ENCODE measurements at places on chromosomes 5 and 9.
A peak's percentile ranks its signal among the peaks of the same experiment; 100 is the strongest.

DNA sequence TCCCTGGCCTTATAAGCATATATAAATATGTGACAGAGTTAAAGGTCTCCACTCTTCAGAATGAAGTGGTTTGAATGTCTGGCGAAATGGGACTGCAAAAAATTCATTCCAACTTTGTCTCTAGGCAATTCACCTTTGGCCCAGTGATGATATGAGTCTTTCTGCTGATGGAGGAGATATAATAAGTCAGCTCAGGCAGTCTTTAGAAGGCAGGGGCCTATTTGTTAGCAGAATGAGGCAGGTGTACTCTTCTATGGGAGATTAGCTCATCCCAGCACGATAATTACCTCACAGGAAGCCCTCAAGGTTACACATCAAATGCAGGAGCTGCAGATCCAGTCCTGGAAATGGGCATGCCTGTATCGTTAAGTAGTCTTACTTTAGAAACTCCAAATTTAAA is 300.5 kb downstream of the NR2F1-AS1 start:
- no peak for DNase-seq

GRCh38 chr5:151642472-151643140 is 44.1 kb downstream of the SPARC start:
- no peak for DNase-seq

- no peak for DNase-seq
Measured at GRCh38 chr5:1975898-1976765, 93.4 kb upstream of the IRX4 start.

- DNase-seq: no peak
Measured at GRCh38 chr5:110161162-110161561, 471.4 kb downstream of the MAN2A1 start.

- DNase-seq: no peak
Measured at GRCh38 chr5:124825983-124826337, 79.5 kb upstream of the ZNF608 start.

- no peak for DNase-seq
Measured at GRCh38 chr5:154206311-154206710, 15.8 kb downstream of the GALNT10 start.

DNA sequence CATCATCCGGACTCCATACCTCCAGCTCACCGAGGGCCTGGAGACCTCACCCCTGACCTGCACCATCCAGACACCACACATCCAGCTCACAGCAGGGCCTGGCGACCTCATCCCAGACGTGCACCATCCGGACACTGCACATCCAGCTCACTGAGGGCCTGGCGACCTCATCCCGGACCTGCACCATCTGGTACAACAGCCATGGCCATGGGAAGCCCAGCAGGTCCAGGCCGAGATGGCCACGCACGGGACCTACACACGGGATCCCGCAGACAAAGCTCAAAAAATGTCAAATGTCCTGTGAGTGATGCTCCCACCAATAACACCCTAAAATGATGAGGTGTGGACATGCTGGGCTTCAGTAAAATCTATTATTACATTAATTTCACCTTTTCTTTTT is 9.7 kb downstream of the TERT start:
- no peak for DNase-seq

GRCh38 chr9:137816531-137817235 is 60.9 kb upstream of the CACNA1B start:
- no peak for DNase-seq

DNA sequence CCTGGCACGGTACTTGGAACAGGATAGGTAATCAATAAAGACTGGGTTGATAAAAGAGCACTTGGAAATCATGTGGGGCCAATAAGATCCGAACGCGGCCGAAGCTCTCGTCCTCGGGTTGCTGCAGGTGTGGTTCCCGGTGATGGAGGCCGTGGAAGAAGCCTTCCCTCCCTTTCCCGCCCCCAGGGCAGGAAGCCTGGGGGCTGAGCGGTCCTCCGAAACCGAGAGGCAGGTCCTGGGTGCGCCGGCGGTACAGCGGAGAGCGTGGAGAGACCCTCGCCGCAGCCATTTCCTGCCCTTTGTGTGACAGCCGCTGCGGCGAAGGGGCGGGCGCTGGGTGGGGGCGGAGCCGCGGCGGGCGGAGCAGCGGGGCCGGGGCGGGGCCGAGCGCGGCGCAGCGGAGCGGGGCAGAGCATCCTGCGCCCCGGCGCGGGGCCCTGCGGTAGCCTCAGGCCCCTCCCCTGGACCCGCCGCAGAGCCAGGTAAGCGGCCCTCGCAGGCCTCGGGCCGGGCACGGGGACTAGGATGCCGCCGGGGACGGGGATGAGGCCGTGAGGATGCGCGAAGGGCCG is at the start of gene CYFIP2:
Gene CYFIP2, plus strand, starts transcription at position 410 of the 572 bp plus-strand sequence. CDS start 19,239 bp downstream, outside the sequence.
- peak; percentile 55 for DNase-seq

DNA sequence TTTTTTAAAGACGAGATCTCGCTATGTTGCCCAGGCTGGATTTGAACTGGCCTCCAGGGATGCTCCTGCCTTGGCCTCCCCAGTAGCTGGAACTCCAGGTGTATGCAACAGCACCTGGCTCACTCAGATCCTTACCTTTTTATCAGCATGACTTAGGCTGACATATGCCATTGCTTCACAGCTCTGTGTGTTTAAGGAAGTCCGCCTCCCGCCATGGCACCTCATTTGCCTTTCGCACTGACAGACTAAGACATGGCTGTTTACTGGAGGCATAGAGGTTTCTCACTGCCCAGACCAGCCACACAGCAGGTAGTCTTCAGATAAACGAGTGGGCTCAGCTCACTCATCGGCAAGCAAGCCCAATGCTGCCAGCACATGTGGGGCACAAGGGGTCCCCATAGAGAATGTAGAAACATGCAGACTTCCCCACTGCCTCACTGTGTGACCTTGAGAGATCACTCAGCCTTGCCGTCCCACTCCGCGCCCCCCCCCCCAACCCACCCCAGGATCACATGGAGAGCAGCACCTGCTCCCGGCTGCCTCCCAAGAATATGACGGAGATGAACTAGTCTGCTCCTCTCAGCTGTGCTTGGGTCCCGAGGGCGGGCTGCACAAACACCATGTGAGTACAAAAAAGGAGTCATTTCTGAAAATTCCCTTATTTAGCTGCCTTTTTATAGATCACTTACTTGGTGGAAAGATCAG is 62.8 kb downstream of the DCP2 start:
- DNase-seq: no peak

DNA sequence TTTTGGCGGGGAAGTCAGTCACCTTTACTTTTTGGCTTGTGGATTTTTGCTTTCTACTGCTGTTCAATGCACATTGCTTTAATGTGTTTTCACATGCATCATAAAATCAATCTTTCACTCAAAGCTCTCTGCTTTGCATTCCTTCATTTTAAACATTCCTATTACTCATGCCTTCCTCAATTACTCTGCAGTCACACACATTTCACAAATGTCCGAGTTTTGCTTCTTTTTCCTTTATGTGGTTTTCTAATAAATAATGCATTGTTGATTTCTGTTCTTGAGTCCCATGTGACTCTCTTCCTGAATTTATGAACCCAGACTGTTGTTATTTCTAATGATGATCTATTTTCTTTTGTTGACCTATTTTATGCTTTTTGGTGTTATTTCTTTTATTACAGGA is 82.3 kb upstream of the EPB41L4B start:
- no peak for DNase-seq

GRCh38 chr9:69186841-69187611 is 12.9 kb downstream of the TJP2 start:
- DNase-seq: no peak

- no peak for DNase-seq
Measured at GRCh38 chr5:60718166-60718892, 18.4 kb upstream of the DEPDC1B start.

DNA sequence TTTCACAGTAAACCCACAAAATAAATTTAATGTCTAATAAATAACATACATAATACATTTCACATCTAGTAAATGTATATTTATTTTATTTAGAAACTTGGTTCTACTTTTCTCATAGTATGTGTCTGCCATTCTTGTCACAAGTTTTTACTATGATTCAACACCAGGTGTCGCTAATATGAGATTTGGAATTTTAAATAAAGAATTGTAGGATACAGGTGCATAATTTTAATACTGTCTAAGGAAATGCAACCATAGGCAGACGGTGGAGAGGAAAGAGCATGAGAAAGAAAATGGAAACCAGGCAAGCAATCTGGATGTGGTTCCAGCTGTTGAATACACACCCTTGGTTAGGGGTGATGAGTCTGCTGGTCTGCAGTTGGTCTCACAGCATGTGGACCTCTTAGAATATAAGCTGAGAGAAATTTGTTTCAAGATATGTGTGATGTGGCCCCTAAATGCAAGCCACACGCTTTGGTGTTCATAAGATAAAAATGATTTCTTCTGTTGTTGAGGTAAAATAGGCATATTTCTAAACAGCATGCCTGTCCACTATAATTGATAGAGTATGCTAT is 114.7 kb upstream of the TXNDC8 start:
- DNase-seq: no peak

- no peak for DNase-seq
Measured at GRCh38 chr9:83020864-83021263, 42.1 kb downstream of the RASEF start.

DNA sequence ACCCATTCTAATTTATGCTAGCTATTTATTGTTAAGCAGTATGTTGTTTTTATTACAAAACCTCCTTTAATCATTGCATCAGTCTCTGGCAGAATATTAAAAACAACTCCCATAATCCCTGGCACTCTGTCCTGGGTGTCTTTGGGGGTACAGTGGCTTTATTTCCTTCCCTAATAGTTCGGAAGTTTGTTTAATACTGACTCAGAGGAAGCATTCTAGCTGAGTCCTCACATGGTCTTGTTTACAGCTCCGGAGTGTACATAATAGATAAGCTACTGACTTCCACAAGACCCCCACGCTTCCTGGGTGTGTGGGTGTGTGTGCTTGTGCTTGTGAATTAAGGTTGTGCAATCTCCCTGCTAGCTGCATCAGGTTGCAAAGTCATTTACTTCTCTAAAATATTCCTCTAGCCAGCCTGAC is 149.8 kb upstream of the CDKN2B start:
- DNase-seq: no peak

- no peak for DNase-seq
Measured at GRCh38 chr5:175621971-175622370, 35.9 kb upstream of the HRH2 start.

- DNase-seq: peak; percentile 33
Measured at GRCh38 chr5:88889189-88890069, 6.4 kb upstream of the MEF2C start.

DNA sequence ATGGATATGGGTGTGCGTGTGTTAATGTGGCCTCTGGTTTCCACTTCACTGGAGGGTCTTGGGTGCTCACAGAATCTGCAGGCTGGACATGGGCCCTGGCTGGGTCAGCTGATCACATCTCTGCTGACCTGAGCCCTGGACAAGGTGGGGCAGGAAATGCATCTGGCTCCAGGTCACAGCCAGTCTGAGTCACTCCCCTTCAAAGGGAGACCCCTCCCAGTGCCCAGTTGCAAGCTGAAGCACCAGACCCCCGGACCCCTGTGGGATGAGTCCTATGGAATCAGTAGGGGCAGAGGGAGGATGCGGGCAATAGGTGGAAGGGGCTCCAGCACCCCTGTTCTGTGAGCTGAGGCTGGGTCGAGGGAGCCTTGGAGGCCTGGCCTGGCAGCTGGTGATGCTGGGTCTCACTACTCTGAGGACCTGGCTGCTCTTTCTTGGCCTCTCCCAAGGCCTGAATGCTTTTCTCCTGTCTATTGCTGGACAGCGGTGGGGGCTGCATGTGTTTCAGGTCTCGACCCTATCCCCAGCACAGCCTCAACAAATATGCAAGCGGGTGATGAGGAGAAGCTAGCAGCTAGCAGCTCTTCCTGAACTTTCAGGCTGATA is 54.5 kb downstream of the PHF2 start:
- no peak for DNase-seq

DNA sequence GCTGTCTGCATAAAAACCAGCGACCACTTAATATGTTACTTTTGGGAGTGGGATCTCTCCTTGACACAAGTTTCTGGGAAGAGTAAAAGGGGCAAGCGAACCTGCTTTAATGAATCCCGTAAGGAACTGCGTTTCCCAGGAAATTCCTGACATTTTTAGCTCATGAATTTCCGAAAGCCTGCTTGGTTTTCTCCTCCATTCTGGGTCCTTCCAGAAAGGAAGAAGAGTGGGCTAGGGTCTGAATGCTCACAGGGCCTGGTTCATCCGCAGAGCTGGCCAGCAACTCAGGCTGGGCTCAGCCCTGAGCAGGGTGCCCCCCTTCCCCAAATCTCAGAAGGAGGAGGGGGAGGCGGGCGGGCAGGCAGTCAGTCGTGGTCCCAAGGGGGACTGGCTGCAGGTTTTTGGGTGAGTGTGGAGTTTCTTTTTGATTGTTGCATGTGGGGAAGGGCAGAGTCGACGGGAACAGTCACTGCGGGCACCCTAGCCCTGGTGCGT is 1.2 kb upstream of the PURA start:
- no peak for DNase-seq

GRCh38 chr5:16048132-16048531 is 131.5 kb downstream of the MARCHF11 start:
- no peak for DNase-seq

DNA sequence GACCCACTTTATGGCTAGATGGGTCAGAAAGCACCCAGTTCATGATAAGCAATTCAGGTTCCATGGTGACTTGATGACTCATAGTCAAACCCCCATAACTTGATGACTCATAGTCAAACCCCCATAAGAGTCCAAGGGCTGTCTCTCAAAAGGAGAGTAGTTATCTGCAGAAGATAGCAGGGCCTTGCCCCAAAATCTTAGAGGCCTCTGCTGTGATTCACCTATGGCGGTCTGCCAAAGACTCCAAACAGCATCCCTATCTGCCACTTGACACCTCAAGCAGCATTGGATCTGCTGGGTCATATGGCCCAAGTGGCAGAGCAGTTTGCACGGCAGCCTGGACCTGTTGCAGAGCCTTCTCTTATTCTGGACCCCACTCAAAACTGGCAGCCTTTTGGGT is 395.2 kb upstream of the KIF2A start:
- no peak for DNase-seq

DNA sequence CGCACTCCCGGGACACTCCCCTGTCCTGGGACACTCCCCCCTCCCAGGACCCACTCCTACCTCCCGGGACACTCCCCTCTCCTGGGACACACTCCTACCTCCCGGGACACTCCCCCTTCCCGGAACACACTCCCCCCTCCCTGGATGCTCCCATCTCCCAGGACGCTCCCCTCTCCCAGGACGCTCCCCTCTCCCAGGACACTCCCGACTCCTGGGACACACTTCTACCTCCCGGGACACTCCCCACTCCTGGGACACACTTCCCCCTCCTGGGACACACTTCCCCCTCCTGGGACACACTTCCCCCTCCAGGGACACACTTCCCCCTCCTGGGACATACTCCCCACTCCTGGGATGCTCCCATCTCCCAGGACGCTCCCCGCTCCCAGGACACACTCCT is 95.6 kb downstream of the RXRA start:
- DNase-seq: no peak

DNA sequence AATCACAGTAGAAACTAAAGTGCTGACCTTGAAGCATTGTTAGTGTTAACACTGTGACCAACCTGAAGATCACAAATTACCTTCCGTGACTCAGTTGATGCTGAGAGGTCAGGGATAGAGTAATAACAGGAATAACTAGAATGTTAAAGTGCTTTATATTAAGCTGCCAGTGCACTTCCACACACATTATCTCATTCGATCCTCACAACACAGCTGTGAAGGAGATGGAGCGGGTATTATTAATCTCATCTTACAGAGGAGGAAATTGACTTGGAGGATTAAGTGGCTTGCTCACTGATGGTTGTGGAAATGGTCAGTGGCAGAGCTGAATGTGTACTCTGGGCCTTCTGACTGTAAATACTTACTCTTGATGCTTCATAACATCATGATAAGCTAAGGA is 252.5 kb upstream of the DMRT1 start:
- DNase-seq: no peak
